Smooth muscle cell of trachea (primary cell): ENCODE measurements at places on chromosomes 4 and X. TPM values are rescaled to one million over a fixed set of nuclear protein-coding genes. Genes with fewer than 3 reads are reported as not detected.

ZNF157 gene
- under 0.01 and 0.17 TPM in 2 replicates for total RNA-seq

PHOX2B gene
- not detected in 2 replicates for total RNA-seq

NWD2 gene
- not detected in 2 replicates for total RNA-seq

STK32B gene
- 0.50 and 0.73 TPM in 2 replicates for total RNA-seq

COL25A1 gene
- 0.17 and 1.7 TPM in 2 replicates for total RNA-seq

FGA gene
- total RNA-seq = not detected in 2 replicates
